Activated T-cell treated with anti-CD3 and anti-CD28 coated beads, Interleukin-2, amount 50 U/mL, for 72 hours (primary cell): ENCODE measurements at places on chromosomes 6 and 20. TPM values are rescaled to one million over a fixed set of nuclear protein-coding genes. Genes with fewer than 3 reads are reported as not detected.

GRCh38 chr6:16736856-16737775, 24.1 kb downstream of the ATXN1 start:
- no peak for DNase-seq
- no peak overlapping the region for H3K4me3 ChIP-seq
- H3K27ac ChIP-seq, result no peak overlapping the region
- H3K36me3 ChIP-seq, result peaks cover 8% of the 10 kb centered on the region
- peaks cover 58% of the 10 kb centered on the region for H3K4me1 ChIP-seq

DNA sequence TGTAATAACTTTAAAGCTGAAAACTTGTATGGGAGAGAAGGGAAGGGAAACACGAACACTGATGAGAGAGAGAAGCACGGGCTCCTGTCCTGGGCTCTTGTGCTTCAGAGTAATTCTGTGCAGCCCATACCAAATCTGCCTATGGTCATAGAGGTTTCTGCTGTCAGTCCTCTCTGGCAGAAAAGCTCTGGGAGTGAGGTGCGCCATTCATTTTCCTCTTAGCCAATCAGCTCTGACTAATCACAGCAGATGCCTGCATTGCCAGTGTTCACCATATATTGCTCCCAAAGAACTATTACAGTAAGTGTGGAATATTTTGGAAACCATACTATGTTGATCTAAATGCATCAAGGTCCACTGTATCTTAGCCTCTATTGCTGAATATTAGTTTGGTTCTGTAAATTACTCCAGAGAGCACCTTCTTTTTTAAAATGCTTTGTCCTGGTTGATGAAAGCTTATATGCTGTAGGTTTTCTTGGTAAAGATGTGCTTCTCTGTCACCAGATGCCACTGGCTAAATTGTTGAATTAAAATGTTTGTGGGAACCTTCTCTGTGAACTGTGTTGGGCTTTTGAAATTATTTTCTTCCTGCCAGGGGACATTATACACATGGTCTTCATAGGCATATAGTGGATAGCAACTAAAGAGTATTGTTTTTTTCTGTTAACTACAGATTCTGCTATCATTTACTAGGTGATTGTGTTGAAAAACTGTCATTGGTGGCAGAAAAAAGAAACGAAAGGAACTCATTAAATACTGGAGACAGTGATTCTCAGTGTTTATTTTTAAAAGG, 38.3 kb downstream of the DCBLD1 start:
- DNase-seq, result no peak
- H3K36me3 ChIP-seq, result no peaks in the 10 kb centered on the region

The MLN gene
- not detected for total RNA-seq

GRCh38 chr20:1204576-1204975, 1.3 kb downstream of the C20orf202 start:
- H3K27ac ChIP-seq, result no peak overlapping the region
- no peak for DNase-seq
- no peaks in the 10 kb centered on the region for H3K36me3 ChIP-seq
- peaks cover 9% of the 10 kb centered on the region for H3K4me1 ChIP-seq
- H3K4me3 ChIP-seq, result no peak overlapping the region
- no peaks in the 10 kb centered on the region for H3K27me3 ChIP-seq

The ALDH8A1 gene
- total RNA-seq, result 5.6 TPM

DNA sequence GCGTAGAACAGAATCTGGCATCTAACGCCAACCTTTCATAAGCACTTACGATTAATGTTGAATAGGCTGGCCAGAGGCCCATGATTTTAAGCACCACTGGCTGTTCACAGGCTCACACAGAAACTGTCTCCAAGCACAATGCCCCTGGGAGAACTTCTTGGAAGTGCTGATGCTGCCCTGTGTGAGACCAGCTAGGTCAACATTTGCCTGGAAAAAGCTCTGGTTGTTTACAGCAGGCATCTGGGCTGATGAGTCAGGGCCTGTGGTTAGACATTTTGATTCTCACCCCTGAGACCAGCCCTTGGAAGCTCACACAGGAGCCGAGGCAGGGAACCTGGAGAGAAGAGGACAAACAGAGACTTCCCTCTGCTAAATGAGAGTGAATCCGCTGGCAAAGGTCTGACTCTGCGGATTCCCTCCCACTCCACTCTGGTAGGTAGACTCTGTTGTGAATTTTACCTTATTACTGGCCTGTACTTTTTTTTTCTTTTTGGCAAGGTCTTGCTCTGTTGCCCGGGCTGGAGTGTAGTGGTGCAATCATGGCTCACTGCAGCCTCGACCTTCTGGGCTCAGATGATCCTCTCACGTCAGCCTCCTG, 6.8 kb upstream of the SULF2 start:
- H3K27ac ChIP-seq, result no peak overlapping the region
- no peak overlapping the region for H3K4me3 ChIP-seq
- peaks cover 34% of the 10 kb centered on the region for H3K27me3 ChIP-seq
- DNase-seq, result no peak

DNA sequence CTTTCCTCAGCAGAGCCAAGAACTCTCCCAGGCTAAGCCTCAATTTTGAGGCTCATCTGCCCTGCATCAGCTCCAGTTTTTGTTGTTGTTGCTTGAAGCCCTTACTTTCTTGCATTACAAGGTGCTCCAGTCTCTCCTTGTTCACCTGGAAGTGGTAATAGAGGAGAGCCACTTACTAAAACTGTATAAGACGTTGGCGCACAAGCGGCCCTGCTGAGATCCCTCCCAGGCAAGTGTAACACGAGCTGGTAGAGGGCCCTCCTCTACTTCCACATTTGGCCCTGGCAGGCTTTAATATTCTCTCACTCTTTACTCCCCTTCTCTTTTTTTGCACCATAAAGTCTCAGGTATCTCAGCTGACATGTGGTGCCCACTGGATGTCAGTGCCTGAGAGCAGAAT, 19.5 kb downstream of the GCM2 start:
- H3K27ac ChIP-seq, result no peak overlapping the region
- no peak for DNase-seq
- H3K4me3 ChIP-seq, result no peak overlapping the region

The TCP11 gene
- not detected for total RNA-seq

The GDAP1L1 gene
- total RNA-seq, result 1.00 TPM

GRCh38 chr20:51171141-51171540, 148.2 kb upstream of the KCNG1 start:
- DNase-seq, result no peak
- peaks cover 40% of the 10 kb centered on the region for H3K27me3 ChIP-seq
- no peaks in the 10 kb centered on the region for H3K36me3 ChIP-seq
- H3K4me1 ChIP-seq, result no peaks in the 10 kb centered on the region
- no peak overlapping the region for H3K27ac ChIP-seq

DNA sequence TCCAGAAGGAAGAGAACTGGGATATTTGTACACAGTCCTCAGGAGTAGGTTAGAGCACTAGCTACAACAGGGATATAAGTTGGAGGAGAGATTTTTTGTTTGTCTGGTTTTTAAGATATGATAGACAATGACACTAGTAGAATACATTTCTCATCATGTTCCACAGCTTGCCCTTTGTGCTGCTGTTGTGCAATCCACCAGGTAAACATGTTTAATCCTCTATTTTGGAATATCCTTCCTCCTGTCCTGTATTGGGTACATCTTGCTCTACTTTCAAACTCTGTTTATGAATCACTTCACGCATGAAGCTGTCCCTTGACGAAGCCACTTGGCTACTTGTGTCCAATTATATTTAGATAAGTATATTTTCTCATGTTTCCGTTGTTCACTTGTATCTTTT, 153.6 kb upstream of the TENT5A start:
- H3K36me3 ChIP-seq, result no peaks in the 10 kb centered on the region
- H3K27me3 ChIP-seq, result no peaks in the 10 kb centered on the region
- H3K27ac ChIP-seq, result no peak overlapping the region
- H3K4me1 ChIP-seq, result no peaks in the 10 kb centered on the region
- H3K4me3 ChIP-seq, result no peak overlapping the region

- no peak overlapping the region for H3K27ac ChIP-seq
- H3K27me3 ChIP-seq, result no peaks in the 10 kb centered on the region
- H3K4me3 ChIP-seq, result no peak overlapping the region
Observed at GRCh38 chr6:35483893-35484645, 12.8 kb downstream of the TEAD3 start.

DNA sequence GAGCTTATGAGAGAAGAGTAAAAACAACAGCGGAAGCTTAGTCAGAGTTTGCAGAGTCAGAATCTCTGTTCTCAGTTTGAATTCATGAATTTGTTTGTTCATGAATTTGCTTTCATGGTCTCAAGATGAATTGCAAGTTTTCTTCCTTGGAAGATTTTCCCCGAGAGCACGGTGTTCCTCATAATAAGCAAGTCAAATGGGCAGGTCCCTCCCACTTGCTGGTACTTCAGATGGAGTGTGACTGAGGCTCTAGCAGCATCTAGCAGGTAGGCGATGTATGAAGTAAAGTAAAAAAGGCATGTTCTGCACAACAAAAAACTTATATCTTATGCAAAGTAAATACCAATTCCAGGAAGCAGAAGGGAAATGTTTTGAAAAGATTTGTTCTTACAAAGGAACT, 15.5 kb upstream of the MLIP start:
- H3K4me1 ChIP-seq, result no peaks in the 10 kb centered on the region
- no peaks in the 10 kb centered on the region for H3K27me3 ChIP-seq
- DNase-seq, result no peak
- H3K36me3 ChIP-seq, result no peaks in the 10 kb centered on the region
- no peak overlapping the region for H3K27ac ChIP-seq
